Right lobe of liver (tissue), 6 donors: ENCODE measurements at places on chromosomes 4 and X.
A peak's percentile ranks its signal among the peaks of the same experiment; 100 is the strongest.

DNA sequence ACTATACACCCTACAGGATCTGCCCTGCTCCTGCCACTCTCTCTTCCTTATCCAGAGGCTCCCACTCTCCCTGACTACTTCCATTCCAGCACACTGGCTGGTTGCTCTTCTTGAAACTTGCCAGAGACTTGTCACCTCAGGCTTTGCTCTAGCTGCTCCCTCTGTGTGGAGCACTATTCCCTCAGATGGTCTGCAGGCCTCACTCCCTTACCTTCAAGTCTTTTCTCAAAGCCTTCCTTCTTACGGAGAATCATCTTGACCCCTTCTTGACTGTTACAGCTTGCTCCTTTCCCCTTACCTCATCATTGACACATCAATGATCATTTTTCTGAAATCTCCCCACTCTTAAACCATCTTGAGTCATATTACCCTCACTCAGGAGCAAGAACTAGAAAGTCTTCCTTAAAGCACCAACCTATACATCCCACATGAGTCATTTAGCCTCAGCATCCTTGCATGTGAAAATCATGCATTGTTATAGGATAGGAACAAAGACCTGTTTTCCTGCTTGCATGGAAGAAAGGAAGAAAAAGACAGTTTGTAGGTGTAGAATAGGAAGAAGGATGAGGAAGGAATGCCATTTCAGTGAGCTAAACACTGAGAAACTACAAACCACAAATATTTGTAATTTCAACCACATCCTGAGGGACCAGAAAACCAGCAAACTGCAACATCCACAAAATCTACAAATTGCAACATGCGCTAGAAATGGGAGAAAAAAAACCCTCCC is 55.7 kb downstream of the ANTXR2 start:
- H3K36me3 ChIP-seq: peaks cover 14% of the 10 kb centered on the region
- no peak for DNase-seq
- no peak overlapping the region for H3K27ac ChIP-seq
- no peaks in the 10 kb centered on the region for H3K4me1 ChIP-seq

GRCh38 chr4:186602978-186603377 is 47.6 kb upstream of the MTNR1A start:
- no peak overlapping the region for H3K27ac ChIP-seq
- H3K4me3 ChIP-seq: no peak overlapping the region
- DNase-seq: no peak

- DNase-seq: no peak
- H3K4me3 ChIP-seq: no peak overlapping the region
- H3K4me1 ChIP-seq: no peaks in the 10 kb centered on the region
- H3K27ac ChIP-seq: no peak overlapping the region
- no peaks in the 10 kb centered on the region for H3K36me3 ChIP-seq
- H3K27me3 ChIP-seq: no peaks in the 10 kb centered on the region
Observed at GRCh38 chrX:40392599-40392998, 188.2 kb upstream of the ATP6AP2 start.

DNA sequence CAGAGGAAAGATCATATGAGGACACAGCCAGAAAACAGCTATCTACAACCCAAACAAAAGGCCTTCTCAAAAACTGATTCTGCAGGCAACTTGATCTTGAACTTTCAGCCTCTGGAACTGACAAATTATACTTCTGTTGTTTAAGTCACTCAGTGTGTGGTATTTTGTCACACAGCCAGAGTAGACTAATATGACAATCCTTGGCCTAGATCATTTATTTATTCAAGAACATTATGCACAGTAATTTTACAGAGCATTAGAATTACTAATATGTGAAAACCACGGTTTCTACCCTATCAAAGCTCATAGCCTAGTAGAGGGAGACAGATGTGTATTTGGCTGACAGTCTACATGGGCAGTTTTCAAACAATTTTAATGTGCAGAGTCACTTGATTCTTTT is 167.8 kb upstream of the PCDH18 start:
- no peaks in the 10 kb centered on the region for H3K4me1 ChIP-seq
- no peak overlapping the region for H3K27ac ChIP-seq
- no peaks in the 10 kb centered on the region for H3K36me3 ChIP-seq
- no peaks in the 10 kb centered on the region for H3K27me3 ChIP-seq
- no peak overlapping the region for H3K4me3 ChIP-seq

DNA sequence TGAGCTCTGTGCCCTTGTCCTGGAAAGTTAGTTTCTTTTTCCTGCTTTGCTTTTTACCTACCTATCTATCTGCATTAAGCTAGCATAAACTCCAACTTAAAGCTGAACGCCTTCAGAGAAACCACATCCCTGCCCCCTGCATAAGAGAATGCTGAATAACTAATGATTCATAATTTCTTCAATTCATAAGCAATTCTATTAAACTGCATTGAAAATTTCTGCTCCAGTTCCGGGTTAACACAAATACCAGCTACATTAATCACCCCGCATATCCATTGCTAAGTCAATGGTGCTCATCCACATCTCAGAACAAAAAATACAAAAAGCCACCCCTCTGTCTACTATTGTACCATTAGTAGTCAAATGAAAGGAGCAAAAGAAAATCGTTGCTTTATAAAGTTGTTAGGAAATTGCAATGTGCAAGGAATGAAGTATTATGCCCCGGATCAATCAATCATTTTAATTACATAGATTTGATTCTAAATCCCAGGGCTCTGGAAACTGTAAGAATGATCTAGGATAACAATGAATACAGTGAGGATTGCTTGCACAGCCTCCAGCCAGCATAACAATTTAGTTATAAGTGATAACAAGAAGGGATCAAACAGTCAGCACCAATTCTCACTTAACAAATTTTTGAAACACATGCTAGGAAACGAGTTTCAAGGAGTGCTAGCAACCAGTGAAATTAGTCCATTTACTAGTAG is 106.8 kb downstream of the ELOVL6 start:
- no peak overlapping the region for H3K4me3 ChIP-seq
- H3K4me1 ChIP-seq: no peaks in the 10 kb centered on the region
- no peaks in the 10 kb centered on the region for H3K27me3 ChIP-seq
- H3K27ac ChIP-seq: no peak overlapping the region

GRCh38 chr4:144411700-144412099 is 234.3 kb upstream of the HHIP start:
- no peaks in the 10 kb centered on the region for H3K27me3 ChIP-seq
- no peaks in the 10 kb centered on the region for H3K36me3 ChIP-seq
- H3K27ac ChIP-seq: no peak overlapping the region
- no peak for DNase-seq
- no peak overlapping the region for H3K4me3 ChIP-seq

DNA sequence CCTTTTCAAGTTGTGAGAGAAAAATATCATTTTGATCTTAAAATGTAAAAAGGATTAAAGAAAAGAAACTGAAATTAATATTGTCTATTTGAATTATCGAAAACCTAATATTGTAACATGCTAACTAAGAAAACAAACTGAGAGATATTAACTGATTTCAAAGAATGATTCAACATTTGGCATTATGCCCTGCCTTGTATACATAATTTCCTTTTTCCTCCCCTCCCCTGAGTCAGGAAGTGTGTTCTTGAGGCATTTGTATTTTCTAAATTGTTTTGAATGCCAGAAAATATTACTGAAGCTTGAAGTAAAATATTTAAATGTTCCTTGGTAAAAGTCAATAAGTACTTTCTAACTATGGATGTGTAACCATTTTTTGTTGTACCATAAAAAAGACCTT is 49.4 kb downstream of the RPS6KA3 start:
- no peak for DNase-seq
- peak overlapping the region; percentile 85 for H3K27ac ChIP-seq
- peak overlapping the region; percentile 16 for H3K4me3 ChIP-seq
- peaks cover 4% of the 10 kb centered on the region for H3K27me3 ChIP-seq

GRCh38 chr4:165766018-165766417 is 107.0 kb upstream of the TLL1 start:
- no peak overlapping the region for H3K4me3 ChIP-seq
- no peaks in the 10 kb centered on the region for H3K27me3 ChIP-seq
- no peaks in the 10 kb centered on the region for H3K36me3 ChIP-seq
- no peak overlapping the region for H3K27ac ChIP-seq

- no peak overlapping the region for H3K4me3 ChIP-seq
- DNase-seq: no peak
- H3K27me3 ChIP-seq: no peaks in the 10 kb centered on the region
- H3K36me3 ChIP-seq: no peaks in the 10 kb centered on the region
Observed at GRCh38 chr4:175444512-175444911, 367.6 kb downstream of the GPM6A start.

DNA sequence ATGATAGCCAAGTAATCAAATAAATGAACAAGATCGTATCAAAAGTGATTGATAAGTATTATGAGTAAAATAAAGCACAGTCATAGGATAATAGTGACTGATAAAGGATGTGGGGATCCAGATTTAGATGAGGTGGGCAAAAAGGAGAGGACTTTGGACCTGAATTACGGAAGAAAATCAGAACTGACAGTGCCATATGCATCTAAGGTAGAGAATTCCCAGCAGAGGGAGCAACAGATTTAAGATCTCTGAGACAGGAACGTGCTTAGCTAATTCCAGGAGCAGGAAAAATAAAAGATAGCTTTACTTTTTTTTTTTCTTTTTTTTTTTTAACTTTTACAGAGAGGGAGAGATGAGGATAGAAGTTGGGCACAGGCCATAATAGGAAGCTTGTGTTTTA is 189.9 kb downstream of the NWD2 start:
- H3K4me1 ChIP-seq: no peaks in the 10 kb centered on the region
- H3K27ac ChIP-seq: no peak overlapping the region

DNA sequence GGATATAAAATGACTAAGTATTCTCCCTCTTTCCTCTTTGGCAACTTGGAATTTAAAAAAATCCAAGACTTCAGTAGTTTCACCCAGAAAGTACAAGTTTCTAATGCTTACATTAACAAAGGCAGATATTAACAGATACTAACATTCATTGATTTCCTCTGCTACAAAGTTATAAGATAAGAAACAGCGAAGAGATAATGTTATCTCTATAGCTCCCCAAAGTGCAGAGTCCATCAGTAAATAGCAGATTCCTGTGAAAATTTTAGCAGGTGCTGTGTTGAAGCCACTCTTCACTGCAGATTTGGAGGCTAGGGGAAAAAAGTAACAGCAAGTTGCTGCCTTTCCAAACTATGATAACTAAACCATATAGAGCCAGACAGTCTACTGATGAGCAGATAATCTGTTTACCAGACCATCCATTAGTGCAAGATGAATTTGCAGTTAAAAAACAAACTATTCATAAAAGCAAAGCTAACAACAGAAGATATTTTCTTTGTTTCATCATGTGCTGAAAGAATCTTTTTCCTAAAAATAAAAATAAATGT is 3.3 kb upstream of the CAMK2D start:
- H3K27me3 ChIP-seq: no peaks in the 10 kb centered on the region
- H3K36me3 ChIP-seq: no peaks in the 10 kb centered on the region
- peaks cover 6% of the 10 kb centered on the region for H3K4me1 ChIP-seq
- H3K4me3 ChIP-seq: no peak overlapping the region
- no peak for DNase-seq

- H3K36me3 ChIP-seq: no peaks in the 10 kb centered on the region
- no peak overlapping the region for H3K4me3 ChIP-seq
- DNase-seq: no peak
- H3K4me1 ChIP-seq: no peaks in the 10 kb centered on the region
- H3K27me3 ChIP-seq: no peaks in the 10 kb centered on the region
Observed at GRCh38 chrX:40291553-40291952, 193.8 kb upstream of the BCOR start.

GRCh38 chr4:184790826-184791225 is 34.9 kb downstream of the ACSL1 start:
- peaks cover 76% of the 10 kb centered on the region for H3K36me3 ChIP-seq
- peak overlapping the region; percentile 19 for H3K27ac ChIP-seq
- no peak for DNase-seq
- H3K4me1 ChIP-seq: no peaks in the 10 kb centered on the region
- no peaks in the 10 kb centered on the region for H3K27me3 ChIP-seq

DNA sequence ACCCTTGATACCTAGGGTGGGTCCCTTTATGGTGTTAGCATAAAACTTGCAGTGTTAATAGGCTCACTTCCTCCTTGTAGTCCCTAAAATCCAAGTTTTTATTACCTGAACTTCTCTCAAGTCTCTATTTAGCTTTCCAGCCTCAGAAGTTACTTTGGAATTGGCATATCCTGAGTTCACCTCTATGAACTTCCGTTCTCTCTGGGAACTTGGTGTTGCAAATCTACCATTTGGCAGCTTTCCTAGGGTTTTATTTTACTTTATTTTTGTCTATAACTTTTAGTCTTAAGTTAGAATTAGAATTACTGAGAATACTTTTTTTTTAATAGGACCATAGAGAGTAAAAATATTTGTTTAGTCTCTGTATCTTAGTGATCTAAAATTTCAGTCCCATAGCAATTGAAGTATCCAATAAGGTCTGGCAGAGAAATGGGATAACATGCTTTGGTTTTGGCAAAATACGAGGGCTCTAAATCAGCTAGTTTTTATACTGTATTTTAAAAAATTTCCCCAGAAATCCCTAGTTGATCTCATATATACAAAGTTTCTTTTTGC is 30.3 kb upstream of the NAF1 start:
- H3K4me3 ChIP-seq: no peak overlapping the region
- no peaks in the 10 kb centered on the region for H3K36me3 ChIP-seq
- H3K27ac ChIP-seq: no peak overlapping the region
- H3K27me3 ChIP-seq: no peaks in the 10 kb centered on the region

DNA sequence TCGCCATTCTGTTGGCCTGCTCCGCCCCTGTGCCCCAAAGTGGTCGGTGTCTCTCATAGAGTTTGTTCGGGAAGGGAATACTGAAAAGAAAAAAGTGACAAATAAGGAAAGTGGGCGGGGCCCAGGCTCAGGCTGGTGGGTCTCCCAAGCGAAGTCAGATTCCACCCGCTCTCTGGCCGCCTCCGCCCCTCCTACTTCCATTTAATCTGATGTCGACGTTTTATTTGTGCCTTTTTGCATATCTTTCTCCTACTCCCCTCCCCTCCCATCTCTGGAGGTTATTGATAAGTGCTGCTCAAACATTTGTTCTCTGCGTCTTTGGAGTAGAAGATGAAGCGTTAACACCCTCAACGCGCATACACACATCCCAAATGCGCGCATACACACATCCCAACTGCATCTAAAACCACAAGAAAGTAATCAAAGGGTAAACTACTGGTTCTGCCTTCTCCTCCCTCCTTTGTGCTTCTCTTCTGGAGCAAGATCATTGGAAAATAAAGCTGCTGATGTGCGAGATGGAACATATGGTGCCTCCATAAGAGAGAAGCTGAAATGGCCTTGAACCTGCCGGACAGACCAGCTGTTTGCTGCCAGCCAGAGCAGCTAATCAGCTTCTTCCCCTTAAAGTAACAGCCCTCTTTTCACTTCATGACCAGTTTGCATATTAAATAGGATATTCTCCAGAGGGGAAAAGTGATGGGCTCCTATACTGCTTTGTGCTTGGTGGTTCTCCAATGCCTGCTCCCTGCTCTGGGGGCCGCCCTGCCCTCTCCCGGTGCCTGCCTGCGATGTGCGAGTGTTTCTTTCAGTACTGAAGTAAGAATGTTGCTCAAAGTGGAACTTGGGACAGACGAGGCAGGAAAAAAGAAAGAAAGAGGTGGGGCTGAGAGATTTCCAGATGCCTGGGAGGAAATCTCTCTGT is 3.1 kb downstream of the MAMLD1 start:
- peaks cover 4% of the 10 kb centered on the region for H3K4me1 ChIP-seq
- no peaks in the 10 kb centered on the region for H3K27me3 ChIP-seq
- DNase-seq: peak; percentile 56
- H3K36me3 ChIP-seq: no peaks in the 10 kb centered on the region
